Activated naive CD8-positive, alpha-beta T cell treated with anti-CD3 and anti-CD28 coated beads for 36 hours (primary cell): ENCODE measurements at places on chromosomes 4 and X. TPM values are rescaled to one million over a fixed set of nuclear protein-coding genes. Genes with fewer than 3 reads are reported as not detected.

- no peak for DNase-seq
These were observed 15.9 kb downstream of the SPACA5 start for GRCh38 chrX:48022738-48023137.

SLC38A5 gene
- total RNA-seq, result 146 TPM

OTC gene
- total RNA-seq, result not detected

DNA sequence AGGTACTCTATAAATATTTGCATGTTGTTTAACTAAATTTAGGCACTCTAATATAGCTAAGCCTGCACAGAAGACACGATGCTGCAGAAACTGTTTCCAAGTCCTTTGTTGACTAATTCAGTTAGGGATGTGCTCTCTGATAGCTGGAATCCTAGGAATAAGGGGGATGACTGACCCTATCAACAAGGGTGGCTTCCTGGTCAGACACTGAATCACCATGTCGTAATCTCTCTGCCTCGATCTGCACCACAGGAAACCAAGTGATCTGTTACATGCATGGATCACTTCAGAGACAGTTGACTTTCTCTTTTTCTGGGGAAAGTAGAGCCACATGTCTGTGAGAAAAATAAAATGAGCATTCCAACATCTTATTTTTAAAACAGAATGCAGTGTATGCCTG lies 169.1 kb downstream of the GUCY2F start:
- DNase-seq, result no peak

DNA sequence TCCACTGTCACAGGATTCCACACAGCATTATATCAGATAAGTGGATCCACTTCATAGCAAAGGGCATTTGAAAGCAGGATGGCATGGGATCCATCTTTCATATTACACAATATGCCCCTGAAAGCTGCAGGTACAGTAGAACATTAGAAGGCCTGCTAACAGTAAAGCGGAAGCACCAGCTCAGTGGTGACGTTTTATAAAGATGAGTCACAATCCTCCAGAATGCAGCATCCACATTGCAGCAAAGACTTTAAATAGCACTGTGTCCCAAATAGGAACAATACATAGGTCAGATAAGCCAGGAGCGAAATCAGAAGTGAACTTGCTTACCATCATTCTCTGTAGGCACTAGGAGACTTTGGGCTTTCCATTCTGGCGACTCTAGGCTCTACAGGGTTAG lies 609.5 kb upstream of the FAT1 start:
- DNase-seq, result no peak

DNA sequence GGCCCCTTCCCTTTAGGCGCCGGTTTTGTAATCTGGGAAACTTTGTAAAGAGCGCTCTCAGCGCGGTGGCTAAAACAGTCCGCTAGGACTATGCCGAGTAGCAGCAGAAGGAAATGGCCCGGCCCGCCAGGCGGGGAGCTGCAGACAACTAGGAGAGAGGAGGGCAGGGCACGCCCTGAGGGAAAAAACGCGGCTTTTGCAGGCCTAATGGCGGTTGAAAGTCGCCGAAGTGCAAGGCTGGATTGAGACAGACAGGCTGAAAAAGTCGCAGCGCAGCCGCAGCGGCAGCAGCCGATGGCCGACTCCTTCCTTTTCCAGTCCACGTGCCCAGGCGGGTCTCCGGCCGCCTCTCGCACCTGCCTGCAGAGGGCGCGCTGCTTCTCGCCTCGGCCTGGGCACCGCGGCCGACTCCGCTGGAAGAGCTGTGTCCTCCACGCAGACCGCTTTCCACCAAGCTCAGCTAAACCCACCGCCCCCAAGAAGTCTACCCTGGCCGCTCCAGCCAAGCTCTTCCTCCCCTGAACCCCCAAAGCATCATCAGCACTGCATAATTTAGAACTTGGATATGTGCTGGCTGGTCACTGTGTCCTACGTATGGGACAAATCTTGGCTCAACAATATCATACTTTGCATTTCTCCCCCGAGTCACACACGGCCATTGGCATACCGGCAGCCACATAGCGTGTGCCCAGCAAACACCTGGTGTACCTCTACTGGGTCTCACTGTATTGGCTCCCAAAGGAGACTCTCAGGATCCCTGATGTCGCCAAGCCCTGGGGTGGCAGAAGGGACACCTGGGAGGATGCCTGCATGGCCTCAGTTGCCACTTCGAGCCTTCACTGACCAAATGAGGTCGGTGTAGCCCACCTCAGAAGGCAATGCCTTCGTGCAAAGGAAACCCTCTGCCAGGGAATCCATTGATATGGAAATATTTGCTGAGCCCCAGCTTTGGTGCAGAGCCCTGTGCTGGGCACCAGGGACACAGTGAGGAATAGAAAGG lies 14.5 kb downstream of the SLC25A5 start:
- peak; percentile 76 for DNase-seq

- no peak for DNase-seq
These were observed 452.0 kb downstream of the SPRY1 start for GRCh38 chr4:123848606-123849005.

GRCh38 chr4:113325876-113326615 lies 276.6 kb downstream of the ANK2 start:
- no peak for DNase-seq

DNA sequence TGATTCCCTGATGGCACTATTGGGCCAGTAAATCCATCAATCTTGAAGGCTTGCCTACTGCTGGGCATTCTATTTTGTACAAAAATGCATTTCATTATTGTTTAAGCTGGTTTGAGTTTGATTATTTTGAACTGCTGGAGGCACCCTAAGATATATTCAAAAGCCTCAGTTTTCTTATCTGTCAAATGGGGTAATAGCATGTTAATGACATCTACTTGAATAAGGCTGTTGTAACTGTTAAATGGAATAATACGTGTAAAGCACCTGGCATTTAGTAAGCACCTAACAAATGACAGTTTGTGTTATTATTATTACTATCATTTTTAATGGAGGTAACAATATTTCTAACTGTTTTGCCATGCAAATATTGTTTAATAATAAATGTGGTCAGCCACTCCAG lies 6.9 kb upstream of the SMIM43 start:
- DNase-seq, result no peak

GDI1 gene
- 66.3 TPM for total RNA-seq

GRCh38 chr4:86048426-86048825 lies 311.4 kb downstream of the MAPK10 start:
- DNase-seq, result no peak

GRCh38 chrX:131262200-131262599 lies 26.9 kb downstream of the IGSF1 start:
- no peak for DNase-seq

GRCh38 chr4:122548452-122548851 lies 72.4 kb downstream of the IL21 start:
- DNase-seq, result no peak

GRCh38 chr4:47415719-47416118 lies 47.8 kb downstream of the COMMD8 start:
- DNase-seq, result no peak

DNA sequence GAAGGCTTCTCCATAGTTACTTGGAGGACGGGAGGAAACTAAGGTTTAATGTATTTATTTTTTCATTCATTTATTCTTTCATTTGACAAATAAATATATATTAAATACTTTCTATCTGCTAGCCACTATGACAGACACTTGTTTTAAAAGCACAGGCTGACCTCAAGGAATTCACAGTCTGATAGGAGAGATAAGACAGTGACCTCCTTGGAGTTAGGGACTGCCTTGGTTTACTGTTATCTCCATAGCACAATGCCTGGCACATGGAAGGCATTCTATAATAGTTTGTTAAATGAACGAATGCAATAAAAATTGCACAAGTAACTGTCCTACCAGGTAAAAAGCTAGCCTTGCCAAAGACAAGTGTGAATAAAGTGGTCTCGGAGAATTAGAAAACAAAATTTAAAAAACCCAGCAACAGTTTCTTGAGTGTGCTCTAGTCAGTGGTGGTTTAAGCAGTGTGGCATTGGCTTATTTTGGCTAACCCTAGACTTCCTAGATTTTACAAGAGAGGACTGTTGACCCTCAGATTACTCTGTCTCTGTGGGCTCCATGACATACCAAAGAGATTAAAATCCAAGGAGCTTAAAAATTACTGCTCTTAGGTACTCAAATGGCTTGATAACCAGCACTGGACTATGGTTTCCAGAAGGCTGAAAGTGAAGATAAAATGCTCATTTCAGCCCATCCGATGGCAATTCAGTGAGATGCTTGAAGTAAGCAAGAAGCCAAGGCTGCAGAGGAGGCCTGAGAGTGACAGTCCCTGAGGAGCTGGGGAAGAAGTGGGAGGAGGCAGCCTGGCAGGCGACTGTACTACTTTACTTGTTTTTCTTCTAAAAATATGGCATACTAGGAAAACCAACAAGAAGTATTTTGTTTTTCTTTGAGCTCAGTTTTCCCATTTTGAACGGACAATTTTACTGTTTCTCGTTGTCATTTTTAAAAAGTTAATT lies 9.6 kb downstream of the AFP start:
- no peak for DNase-seq

GRCh38 chr4:150315691-150316090 lies 237.4 kb downstream of the DCLK2 start:
- no peak for DNase-seq

DNA sequence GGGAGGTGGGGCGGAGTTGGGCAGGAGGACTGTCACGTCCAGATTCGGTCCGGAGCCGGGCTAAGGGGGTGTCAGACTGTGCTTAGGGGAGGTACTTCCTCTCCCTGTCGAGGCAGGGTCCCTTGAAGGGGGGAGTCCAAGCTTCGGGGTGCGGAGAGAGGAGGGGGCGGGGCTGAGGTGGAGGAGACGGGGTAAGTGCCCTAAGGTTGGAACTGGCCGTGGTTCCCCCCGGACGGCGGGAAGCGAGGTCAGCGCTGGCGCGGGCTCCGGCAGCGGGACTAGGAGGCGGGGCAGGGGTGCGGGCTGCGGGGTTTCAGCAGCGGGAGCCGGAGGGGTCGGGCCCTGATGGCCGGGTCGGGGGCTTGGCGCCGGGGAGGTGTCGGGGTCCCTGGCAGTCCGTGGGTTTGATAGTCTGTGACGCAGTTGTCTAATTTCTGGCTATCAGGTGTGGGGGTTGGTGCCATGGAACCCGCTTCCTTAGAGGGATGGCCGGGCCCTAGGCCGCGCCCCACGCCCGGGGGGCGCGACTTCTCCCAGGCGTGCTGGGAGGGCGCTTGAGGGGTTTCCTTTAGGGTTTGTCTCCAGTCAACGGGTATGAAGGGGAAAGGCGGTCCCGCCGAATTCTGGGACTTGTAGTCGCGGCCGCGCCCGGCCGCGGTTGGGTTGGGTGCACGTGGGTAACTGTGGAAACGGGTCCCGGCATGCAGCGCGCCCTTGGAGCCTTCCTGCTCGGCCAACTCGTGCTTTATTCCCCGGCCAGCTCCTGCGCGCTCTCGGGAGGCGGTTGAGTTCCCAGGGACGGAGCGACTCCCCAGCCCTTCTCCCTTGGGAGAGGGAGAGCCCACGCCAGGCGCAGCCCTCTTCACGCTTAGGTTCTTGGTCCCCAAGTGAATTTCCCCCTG lies 1.5 kb downstream of the DCUN1D4 start:
- DNase-seq, result peak; percentile 87

GRCh38 chr4:185872747-185873380 lies 60.9 kb upstream of the SORBS2 start:
- DNase-seq, result no peak

TRPC3 gene
- 0.12 TPM for total RNA-seq

GRCh38 chr4:75042601-75043208 lies 109.8 kb downstream of the PARM1 start:
- no peak for DNase-seq

GRCh38 chr4:1291091-1291490 lies 1.4 kb downstream of the MAEA start:
- DNase-seq, result no peak

GEMIN8 gene
- 12.4 TPM for total RNA-seq

DNA sequence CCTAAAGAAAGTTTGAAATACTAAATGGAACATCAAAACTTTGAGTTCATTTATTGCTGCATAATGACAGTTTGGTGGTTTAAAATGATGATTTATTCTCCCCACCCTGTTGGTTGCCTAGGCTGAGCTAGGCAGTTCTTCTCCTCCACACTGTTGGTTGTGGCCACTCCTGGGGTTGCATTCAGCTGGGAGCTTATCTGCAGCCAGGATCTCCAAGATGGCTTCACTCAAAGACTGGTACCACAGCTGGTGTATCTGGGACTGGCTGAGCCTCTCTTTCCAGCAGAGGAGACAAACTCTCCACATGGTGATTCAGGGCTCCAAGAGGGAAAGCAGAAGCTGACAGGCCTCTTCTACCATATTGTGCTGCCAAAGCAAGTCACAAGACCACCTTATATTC lies 33.1 kb downstream of the MSL3 start:
- no peak for DNase-seq

GRCh38 chrX:134013524-134013923 lies 28.1 kb upstream of the GPC3 start:
- DNase-seq, result no peak

DNA sequence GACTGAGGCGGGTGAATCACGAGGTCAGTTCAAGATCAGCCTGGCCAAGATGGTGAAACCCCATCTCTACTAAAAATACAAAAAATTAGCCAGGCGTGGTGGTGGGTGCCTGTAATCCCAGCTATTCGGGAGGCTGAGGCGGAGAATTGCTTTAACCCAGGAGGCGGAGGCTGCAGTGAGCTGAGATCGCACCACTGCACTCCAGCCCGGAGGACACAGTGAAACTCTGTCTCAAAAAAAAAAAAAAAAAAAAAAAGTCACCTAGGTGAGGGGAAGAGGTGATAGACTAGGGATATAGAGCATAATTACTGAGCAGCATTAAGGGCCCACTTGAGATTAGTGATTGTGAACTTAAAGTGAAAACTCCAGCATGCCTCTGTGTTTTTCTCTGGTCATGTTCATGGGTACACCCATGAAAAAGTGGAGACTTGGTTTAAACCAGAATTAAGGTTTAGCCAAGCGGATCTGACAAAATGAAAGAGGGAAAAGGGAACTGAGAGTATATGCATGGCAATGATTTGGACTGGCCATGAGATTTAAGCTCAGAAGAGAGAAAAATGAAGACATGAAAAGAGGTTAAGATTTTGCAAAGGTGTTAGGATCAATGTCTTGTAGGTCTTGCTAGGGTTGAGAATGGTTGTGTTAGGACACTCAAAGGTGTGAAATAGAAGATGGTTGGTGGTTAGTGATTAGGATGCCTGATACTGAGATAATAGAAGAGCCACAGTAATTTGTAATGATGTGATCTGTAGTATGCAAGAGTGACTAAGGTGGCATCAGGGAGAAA lies 105.0 kb downstream of the RAB28 start:
- DNase-seq, result no peak

DNA sequence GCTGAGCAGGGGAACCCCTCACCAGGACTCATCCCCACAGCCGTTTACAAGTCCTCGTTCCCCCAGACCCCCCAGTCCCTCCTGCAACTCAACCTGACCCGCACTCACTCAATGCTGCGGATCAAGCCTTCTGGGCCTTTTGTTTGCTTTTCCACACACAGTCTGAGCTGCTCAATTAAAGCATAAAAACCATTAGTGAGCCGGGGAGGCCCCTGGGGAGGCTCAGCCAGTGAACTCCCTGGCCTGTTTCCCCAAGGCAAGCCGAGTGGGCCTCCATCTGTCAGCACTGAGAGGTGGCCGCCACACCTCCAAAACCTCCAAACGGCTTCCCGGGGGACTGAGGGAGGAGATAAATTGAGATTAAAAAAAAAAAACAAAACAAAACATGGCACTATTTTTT lies 158.5 kb downstream of the SHOX start:
- DNase-seq, result no peak

EPHA5 gene
- total RNA-seq, result not detected
